ENCODE measurements at places on chromosomes 2 and 18.

GRCh38 chr2:170498619-170499018 is 216.5 kb upstream of the SP5 start:
- DNase-seq = peak; percentile 48

DNA sequence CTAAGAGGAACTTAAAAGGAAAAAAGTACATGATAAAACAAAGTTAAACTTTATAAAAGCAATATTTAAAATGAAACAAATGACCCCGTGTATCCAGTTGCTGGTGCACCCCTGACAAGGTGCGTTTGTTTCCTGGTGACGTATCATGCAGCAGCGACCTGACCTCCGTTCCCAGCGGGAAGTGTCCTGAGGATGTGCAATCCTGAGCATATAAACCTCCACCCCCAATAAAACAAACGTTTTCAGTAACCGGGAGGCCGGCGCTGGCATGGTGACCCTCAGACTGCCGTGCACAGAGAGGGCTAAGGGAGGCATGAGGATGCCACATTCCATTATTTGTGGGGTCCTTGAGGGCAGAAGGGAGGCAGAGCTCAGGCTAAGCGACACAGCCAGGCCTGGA is 14.8 kb downstream of the SLC66A2 start:
- DNase-seq = no peak

DNA sequence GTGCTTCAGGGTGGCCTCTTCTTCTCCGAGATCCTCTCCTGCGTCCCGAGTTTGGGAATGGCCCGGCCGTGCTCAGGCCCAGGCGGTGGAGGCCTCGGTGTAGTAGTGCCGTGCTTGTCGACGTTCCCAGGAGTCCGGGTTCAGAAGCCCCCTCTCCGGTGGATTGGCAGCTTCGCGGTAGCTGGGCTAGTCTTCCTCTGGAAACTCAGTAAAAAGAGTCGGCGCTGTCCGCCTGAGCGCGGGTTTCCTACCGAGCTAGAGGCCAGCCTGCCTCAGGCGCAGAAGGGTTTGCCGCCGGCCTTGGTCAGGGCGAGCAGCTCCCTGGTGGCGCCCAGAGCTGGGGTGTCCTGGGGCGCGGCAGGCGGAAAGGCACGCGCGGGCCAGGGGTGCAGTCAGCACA is 3.2 kb downstream of the RALBP1 start:
- no peak for DNase-seq

DNA sequence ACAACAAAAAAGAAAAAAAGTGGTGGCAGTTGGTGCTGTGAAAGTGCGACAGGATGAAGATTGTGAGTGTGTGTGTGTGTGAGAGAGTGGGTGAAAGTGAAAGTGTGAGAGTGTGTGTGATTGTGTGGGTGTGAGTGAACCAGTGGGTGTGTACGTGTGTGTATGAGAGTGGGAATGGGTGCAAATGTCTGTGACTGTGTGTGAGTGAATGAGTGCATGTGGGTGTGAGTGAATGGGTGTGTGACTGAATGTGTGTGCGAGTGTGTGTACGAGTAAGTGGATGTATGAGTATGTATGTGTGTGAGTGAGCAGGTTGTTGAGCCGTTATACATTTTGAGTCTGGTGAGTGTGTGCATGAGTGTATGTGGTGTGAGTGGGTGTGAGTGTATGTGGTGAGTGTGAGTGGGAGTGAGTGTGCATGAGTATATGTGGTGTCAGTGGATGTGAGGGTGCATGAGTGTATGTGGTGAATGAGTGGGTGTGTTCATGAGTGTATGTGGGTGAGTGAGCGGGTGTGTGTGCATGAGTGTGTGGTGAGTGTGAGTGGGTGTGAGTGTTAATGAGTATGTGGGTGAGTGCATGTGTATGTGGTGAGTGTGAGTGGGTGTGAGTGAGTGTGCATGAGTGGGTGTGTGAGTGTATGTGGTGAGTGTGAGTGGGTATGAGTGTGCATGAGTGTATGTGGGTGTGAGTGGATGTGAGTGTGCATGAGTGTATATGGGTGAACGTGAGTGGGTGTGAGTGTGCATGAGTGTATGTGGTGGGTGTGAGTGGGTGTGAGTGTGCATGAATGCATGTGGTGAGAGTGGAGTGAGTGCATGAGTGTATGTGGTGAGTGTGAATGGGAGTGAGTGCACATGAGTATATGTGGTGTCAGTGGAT is 69.3 kb upstream of the HPCAL1 start:
- DNase-seq = no peak

DNA sequence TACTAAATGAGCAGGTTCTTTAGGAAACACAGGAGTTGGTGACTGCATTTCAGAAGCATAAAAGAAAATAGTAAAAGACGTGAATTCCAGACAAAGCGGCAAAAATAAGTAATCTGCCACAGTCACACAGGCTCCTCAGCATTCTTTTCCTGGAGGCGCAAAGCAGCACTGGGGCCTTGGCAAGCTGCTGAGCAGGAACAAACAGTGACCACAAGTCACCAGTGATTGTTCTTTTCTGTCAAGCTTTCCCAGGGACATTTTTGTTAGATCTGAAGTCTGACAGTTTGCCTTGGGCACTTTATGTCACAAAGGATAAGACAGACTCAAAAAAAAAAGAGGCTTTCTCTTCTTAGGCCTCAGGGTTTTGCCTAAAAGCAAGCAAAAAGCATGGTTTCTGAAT is 216.2 kb downstream of the CDH20 start:
- no peak for DNase-seq

DNA sequence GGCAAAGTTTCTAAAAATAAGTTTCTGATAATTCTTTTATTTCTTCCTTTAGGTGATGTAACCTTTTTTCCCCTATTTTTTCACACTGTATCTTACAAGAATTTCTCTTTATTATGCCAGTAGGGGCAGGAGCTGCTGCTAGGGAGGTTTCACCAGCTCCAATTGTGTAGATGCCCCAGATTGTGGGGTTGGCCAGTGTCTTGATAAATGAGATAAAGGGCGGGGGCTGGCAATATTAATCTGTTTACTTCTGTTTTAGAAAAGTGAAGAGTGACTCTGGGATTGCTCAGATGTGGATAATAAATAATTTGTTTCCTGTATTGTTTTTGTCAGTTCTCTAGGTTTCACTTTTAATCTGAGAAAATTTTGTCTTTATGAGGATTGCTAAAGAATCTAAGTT is 190.4 kb downstream of the MC4R start:
- DNase-seq = no peak

DNA sequence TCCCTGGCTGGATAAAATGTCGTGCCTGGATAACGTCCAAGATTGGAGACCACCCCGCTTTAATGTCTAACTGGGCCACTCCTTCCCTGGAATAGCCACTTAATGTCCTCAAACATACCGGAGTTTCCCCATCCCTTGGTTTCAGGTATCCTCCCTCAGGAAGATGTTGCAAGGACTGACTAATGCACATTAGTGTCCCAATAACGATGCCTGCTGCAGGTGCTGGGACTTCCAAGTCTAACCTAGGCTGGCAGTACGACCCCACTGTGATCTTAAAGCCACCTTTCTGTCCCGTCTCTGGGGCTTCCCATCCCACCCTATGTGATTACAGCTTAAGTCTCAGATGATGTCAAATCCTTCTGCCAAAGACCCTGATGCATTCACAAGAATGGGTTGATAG is 1.1 kb upstream of the ATP6V1C2 start:
- DNase-seq = no peak

DNA sequence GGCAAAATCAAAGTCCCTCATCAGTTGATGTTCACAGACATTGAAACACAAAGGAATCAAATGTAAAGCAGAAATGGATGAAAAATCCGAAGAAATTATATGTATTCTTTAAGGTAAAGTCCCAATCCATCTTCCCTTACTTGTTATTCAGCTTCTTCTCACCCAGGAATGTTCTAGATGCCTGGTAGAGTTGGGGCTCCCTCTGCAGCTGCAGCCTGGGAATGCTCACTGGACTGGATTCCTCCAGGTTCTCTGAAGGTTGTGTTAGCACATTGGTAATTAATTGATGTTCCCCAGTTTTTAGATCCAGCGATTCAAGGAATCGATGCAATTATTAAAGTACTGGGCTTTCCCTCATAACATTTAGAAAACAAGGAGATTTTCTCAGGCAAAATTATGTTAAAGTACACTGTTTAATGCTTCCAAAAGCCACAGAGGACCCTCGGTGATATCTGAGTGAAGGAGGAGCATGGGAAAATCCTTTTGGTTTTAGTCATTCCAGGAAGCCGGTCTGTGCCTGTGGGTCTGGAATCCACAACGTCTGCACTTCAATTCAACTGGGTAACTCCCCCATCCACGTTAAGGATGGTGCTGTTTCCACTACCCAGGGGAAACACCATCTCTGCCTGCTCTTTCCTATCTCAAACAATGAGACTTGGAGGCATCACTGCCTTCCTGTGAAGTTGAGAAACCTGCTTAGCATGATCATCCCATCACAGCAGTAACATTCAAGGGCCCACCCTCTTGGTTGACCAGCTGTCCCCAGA is 22.0 kb downstream of the NTSR2 start:
- no peak for DNase-seq

DNA sequence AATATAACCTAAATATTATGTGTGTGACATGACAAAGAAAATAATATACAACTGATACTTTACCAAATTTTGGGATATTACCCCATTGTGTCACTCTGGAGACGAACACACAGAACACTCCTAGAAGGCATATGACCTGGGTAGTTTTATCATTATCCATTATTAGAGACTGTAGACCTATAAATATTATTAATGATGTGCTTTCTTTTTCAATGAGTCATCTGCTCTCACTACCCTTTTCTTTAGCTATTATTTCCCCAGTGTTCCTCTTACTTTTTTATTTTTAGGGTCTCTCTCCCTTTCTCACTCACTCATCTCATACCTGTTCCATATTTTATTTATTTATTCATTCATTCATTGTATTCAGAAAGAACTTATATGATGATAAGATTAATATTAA is 143.3 kb upstream of the ITGA4 start:
- DNase-seq = no peak

DNA sequence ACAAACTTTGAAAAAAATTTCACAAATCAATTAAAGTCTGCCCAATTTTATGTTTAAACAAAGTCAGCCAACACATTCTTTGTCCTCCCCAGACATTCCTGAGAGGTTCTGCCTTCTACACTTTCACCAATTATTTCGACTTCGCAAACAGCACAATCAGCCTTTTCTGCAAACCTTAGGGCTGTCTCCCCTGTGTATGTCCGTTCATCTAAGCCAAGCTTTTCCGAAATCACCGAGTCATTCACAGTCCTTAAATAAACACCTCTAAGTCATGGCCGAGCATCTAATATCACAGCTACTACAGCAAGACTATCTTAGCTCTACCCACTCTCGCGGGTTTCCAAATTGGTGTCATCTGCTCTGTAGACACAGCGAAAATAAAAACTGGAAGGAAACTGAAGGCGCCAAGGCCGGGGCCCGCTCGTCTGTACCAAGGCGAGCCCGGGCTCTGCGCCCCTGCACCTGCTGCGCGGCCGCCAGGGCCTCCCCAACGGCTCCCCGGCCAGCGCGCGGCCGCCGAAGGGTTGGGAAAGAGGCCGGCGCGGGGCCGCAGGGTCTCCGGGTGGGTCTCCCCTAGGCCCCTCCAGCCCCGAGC is 730 bp downstream of the ODC1 start:
- peak; percentile 25 for DNase-seq

DNA sequence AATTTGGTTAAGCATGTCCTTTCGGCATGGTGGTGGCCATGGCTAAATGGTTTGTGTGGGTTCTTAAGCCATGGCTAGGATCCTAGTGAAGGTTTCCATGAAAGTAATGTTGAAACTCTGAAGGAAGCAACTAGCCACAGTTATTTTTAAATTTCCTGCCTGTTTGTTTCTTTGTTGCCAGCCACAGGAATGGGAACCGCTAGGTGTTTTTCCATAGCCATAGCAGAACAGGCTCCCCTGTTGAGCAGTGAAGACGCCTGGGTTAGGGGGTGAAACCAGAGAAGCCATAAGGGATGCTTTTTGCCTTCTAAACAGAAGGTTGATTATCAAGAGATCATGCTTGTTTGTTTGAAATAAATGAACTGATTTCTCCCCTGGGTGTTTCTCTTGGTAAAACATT is 60.1 kb upstream of the CHMP1B start:
- DNase-seq = no peak

GRCh38 chr18:59821983-59822382 is 77.8 kb upstream of the PMAIP1 start:
- no peak for DNase-seq

DNA sequence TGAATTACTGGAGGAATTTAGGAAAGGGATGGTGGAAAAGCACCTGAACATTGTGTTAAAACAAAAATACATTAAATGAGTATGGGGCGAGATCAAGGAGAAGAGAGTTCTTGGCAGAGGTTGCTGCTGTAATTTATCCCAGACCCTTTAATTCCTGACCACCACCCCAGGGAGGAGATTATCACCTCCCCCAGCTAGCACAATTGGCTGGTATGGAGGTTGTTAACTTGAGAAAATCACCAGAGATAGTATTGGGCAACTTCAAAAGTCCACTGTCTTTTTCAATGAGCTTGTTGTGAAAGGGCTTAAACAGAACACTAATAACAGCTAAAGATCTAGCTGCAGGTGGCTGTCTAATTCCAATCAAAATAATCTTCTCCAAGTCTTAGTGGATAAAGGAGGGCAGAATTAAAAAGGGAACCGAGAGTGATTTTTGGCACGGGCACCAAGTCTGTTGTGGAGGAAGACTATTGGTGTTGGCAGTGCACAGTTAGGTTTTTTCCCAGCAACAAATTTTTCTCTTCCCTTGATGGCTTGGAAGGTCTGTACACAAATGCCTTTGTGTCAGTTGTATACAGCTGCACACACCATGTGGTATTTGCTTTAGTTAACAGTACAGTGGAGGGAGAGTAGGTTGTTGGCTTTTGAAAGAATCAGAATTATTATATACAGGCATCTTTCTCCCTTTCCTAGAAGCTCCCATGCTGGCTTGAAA is 289.5 kb downstream of the SLC4A3 start:
- no peak for DNase-seq

DNA sequence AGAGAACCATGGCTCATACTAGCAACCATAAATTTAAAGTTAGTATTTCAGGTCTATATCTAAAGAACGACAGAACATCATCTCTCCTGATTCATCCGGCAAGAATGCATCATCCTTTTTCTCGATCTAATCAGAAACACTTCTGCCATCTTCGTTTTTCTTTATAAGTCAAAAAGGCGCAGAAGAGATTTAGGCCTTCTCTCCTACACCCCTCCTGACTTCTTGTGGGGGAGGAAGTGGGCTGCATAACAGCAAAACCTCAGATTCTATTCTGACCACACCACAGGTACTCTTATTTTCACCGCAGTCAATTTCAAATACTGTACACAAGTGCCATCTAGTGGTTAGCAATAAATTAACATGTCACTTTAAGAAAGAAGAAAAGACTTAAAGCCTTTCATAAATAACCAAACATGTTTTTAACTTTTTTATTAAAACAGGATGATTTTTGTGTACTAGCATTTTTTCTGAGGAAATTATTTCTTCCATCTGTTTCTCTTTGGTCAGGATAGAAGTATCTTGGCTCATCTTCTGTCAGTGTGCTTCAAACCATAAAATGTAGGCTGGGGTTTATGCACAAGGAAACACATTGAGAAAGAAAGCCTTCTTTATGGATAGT is 48.4 kb upstream of the PIK3C3 start:
- DNase-seq = peak; percentile 70

- no peak for DNase-seq
Observed at GRCh38 chr2:200225951-200226350, 80.5 kb upstream of the SPATS2L start.
